Effector memory CD4-positive, alpha-beta T cell (primary cell): ENCODE measurements at places on chromosomes 16 and 17.

DNA sequence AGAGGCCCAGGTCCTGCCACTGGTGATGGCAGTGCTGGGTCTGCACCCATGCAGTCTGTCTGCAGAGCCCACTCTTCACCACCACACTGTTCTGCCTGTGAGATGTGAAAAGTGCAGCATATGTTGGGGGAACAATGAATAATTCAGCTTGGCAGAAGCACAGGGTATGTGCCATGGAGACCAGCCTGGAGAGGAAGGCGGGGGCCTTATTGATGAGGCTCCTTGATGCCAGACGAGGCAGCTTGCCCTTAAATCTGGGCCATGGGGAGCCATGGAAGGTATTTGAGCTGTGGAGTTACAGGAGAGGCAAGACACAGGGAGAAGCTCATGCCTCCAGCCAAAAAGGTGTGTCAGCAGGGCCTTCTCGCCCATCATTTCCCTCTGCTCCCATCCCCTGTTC lies 124.7 kb downstream of the C16orf78 start:
- DNase-seq, result no peak

- no peak for DNase-seq
Observed at GRCh38 chr17:81681672-81682071, 1.9 kb downstream of the ARL16 start.

DNA sequence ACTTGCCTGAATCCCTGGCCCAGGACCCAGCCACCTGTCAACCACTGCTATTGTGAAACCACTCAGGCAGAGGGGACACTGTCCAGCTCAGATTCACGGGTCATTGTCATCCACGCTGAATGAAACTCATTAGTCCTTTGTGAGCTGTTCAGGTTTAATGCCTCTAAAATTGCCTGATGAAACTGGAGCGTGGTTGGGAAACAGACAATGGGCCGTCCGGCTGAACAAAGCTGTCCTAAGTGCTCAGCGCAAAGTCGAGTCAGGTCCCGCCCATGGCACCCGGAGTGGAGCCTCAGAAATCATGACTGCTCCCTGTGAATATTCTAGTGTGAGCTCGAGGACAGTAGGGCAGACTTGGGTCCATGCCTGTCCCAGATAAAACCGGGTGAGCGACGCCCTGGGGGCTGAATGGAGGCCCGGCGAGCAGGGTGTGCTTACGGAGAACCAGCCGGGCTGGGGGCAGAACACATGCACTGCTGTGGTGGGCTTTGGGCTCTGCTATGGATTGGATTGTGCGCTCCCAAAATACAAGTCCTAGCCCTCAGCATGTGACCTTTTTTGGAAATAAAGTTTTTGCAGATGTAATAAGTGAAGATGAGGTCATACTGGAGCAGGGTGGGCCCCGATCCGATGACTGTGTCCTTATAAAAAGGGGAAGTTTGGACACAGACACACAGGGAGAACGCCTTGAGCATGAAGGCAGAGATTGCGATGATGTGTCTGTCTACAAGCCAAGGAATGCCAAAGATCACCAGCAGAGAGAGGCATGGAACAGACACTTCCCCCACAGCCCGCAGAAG lies 12.9 kb upstream of the CMIP start:
- no peak for DNase-seq

GRCh38 chr17:48439875-48440505 lies 10.0 kb upstream of the SKAP1 start:
- DNase-seq, result peak; percentile 53

DNA sequence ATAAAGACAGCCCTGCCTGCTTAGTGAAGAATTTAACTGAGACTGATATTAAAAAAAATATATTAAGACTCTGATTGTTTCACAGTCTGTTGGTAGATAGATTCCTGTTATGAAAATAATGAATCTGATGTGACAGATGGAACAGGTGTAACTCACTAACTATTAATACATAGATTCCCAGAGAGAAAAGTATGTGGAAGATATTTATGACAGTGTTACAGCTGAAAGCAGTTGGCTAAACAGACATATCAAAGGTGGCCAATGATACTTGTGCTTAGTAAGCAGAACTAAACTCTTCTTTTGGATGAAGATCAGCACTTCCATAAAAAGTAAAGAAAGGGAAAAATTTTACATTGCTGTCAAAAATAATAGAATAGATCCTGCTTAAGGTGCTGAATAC lies 598.2 kb upstream of the CA10 start:
- DNase-seq, result no peak

DNA sequence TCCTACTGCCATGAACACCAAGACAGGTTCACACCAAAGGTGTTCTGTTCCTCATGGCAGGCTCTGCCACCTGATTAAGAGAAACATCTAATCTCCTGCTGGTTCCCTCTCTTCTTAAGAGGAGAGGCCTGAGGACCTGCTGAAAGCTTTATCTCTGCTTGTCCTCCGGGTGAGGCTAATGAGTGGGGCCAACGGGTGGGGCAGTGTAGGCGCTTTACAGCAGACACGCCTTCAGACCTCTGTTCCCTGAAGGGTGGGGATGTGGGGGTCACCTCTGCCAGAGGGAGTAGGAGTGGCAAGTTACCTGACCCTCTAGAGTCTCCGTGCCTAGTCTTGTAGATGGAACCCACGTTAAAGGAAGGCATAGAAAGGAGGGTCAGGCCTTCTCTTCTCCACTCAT lies 4.2 kb upstream of the MRM1 start:
- DNase-seq, result no peak

GRCh38 chr17:80812362-80813088 lies 179.1 kb upstream of the CHMP6 start:
- no peak for DNase-seq

GRCh38 chr16:10678655-10679054 lies 16.1 kb downstream of the TEKT5 start:
- no peak for DNase-seq

DNA sequence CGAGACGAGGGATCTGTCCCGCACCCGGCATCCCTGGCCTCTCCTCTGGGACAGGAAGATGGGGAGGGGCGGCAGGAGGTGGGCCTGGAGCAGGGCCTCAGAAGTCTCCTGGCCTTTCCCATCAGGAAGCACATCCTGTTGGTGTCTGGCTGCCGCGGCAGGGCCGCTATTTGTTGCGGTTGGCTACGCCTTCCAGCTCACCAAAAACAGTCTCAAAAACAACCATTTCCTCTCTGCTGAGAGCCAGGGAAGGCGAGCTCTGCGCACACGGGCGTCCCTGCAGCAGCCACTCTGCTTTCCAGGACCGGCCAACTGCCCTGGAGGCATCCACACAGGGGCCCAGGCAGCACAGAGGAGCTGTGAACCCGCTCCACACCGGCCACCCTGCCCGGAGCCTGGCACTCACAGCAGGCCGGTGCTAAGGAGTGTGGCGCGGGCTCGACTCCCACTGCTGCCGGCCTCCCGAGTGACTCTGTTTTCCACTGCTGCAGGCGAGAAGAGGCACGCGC lies at the start of gene TMEM204:
TSS of gene TMEM204 (plus strand) at position 224 of the 509 bp plus-strand sequence. CDS start 610 bp downstream, outside the sequence.
- DNase-seq, result no peak

DNA sequence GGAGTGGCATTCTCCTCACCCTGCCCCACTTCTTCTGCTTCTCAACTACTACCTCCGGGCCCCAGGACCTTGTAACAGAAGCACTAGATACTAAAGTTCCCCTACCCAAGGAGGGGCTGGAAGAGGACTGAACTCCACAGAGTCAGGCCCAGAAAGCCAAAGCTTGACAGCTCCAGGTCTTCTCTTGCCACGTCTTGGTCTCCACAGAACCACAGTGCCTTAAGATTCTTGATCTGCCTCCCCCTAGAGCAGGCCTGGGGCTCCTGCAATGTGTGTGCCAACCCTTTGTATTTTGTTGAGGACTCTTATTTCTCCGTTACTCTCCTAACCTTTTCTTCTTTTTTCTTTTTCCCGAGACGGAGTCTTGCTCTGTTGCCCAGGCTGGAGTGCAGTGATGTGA lies 4.0 kb downstream of the SLC16A13 start:
- DNase-seq, result no peak

GRCh38 chr17:42999003-42999525 lies 845 bp downstream of the RPL27 start:
- DNase-seq, result no peak

DNA sequence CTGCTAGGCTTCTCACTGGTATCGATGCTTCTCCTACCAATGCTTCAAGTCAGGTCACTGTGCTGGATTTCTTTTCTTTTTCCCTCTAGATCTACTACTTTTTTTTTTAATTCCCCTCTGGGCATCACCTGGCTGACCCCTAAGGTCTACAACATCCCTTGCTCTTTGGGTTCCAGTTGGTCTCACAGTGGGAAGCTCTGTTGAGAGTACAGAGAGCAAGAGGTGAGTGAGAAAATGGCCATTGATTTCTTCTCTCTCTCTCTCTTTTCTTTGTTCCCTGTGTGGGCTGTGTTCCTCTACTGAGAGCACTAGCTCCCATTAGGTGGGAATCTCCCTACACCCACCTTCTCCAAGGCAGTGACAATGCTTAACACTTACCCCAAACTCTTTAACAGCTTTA lies 413.4 kb downstream of the KCNJ2 start:
- DNase-seq, result no peak

DNA sequence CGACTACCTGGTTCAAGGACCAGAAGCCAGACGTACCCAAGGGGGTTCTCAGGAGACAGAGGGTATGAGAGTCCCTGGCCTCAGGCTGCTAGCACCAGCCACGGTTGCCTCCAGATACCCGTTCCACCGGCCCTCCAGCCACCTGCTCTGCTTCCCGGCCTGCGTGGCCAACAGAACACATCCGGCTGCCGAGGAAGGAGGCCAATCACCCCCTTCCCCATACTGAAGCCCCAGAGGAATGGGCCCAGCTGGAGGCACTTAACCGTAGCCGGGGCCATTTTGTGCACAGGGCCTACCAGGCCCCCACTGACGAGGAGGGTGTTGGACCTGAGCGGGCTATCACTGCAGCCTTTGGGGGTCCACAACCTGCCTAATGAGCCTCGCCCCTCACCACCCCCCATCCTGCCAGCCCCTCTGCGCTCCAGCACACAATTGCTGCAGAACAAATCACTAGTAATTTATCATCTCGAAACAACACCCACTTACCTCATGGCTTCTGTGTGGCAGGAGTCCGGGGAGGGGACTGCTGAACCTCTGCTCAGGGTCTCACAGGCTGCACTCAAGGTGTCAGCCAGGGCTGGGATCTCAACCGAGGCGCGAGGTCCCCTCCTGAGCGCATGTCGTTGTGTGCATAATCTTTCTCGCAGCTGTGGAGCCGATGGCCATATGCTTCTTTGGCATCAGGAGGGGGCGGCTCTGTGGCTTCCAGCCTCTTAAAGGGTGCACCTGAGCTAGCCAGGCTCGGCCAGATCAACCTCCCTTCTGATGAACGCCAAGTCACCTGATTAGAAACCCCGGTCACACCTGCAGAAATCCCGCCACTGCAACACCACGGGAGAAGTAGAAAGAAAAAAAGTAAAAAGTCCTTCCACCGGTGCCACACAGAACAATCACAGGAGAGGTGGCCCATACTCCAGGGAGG lies 10.1 kb upstream of the KREMEN2 start:
- no peak for DNase-seq

DNA sequence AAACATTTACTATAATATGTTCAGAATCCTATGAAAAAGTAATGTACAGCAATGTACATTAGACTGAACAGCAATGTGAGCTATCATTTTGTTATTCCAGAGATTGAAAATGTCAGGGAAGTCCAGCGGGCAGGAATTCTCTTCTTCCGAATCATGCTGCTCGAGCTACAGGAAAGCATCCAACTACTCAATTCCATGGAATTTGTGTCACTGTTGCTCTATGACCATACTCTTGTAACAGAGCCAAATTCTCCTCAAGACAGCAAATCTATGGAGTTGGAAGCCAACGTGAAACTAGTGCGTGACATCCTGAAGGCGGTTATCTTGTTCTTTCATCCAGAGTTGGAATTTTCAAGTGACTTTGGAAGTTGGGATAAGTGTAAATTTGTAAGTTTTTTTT lies 24.8 kb upstream of the NSRP1 start:
- DNase-seq, result no peak

DNA sequence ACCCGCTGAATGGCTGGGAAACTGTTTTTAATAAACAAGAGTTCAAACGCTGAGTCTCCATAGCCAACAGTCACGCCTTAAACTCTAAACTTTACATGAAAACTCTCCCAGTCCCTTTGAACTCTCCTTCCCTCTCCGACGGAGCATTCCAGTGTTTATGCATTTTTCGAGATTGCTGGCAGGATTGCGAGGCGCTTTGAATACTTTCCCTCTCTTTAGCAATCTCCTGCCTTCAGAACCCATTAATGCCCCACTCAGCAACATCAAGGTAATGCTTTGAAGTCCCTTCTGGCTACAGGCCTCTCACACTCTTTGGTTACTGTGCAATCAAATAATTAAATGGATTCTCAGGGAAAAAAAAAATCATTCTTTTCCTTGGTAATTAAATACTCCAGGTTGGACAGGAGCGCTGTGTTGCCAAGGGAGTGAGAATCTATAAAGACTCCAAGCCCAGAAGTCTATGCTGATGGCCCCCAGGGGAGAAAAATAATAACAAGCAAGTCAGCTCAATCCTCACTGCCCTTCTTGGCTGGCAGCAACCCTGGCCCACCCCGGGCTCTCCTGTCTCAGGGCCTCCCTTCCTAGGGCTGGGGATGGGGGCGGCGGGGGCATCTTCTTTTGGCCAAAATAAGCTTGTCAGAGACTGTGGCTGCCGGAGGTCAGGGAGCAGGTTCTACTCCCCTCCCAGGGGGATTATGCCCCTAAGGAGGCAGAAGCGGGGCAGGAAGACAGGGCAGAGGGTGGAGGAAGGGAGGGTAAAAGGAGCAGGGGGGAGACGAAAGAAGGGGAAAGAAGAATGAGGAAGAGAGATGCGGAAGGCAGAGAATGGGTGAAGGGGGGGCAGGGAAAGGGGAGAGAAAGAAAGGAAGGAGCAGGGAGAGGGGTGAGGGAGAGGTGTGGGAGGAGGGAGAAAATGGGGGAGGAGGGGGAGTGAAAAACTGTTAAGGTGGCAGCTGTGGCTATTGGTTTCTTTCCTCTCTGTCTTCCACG lies 45.2 kb downstream of the AXIN2 start:
- DNase-seq, result no peak

- DNase-seq, result no peak
Observed at GRCh38 chr16:14602443-14602963, 27.6 kb downstream of the PARN start.

- no peak for DNase-seq
Observed at GRCh38 chr16:2874032-2874911, 8.7 kb upstream of the FLYWCH2 start.

DNA sequence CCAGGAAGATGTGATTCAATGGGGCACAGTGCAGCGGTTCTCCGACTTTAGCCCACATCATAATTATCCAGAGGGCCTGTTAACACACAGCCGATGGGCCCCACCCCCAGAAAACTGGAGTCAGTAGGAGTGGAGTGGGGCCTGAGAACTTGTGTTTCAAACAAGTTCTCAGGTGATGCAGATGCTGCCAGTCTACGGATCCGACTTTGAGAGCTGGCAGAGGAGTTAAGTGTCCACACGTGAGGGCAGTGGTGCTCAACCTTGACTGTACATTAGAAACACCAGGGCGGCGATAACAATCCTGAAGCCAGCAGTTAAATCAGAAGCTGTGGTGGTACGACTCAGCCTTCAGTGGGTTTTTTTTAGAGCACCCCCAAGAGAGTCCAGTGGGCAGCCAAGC lies 75.0 kb downstream of the GPRC5B start:
- DNase-seq, result no peak
